ENCODE measurements at places on chromosomes 12 and 14.

DNA sequence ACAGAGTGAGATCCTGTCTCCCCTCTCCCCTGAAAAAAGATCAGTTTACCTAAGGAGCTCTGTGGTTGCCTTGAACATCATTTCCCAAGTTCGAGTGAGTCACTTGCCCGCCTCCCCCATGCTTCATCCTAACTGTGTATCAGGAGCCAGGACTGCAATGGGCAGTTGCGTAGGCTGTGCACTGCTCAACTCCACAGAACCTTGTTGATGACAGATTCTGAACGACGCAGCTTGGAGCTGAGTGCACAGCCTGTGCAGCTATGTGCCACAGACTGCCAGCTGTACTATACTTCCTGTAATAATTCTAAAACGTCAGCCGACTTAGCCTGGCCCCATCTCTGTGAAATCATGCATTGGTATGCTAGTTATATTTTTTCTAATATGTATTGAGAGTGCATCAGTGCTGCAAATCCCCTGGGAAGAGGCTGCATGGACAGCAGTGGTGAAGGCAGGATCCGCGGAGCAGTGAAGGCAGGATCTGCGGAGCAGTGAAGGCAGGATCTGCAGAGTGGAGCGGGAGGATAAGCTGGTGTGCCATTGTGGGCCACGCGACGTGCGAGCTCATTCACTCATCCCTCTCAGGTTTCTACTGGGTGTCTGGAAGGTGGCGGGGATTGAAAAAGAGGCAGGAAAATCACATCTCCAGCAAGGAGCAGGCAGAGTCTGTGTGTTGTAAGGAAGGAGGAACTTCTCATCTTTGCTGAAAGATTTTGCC is 80.8 kb downstream of the GALNT9 start:
- peak; percentile 31 for DNase-seq

GRCh38 chr14:91356181-91356763 is 61.3 kb downstream of the CCDC88C start:
- no peak for DNase-seq

DNA sequence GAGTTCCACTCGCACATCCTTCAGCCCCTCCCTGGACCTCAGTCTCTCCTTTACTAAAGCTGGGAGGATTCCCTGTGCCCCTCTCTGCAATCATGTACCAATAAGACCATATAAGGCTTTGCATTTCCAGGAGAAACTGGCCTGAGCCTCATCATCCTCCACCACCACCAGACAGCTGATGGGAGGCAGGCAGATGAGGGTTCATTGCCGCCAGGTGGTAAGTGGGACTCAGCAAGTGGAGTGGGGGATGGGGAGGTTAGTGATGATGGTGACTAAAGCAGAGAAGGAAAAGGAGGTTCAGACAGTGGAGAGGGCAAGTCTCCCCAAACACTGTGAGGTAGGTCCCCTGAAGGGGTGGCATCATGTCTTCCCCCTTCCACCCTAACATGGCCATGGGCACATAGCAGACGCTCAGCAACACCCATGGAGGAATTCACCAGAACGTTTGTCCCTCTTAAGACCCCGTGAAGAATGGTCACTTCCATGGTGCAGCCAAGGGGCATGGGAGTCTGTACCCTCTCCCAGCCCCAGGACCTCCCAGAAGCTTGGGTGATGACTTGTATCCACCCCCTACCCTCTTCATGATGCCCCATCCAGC is 4.5 kb upstream of the TNFRSF1A start:
- no peak for DNase-seq

- DNase-seq, result no peak
These were observed 95.1 kb downstream of the NT5DC3 start for GRCh38 chr12:103745962-103746361.

GRCh38 chr14:104647467-104648043 is 41.9 kb upstream of the INF2 start:
- no peak for DNase-seq

DNA sequence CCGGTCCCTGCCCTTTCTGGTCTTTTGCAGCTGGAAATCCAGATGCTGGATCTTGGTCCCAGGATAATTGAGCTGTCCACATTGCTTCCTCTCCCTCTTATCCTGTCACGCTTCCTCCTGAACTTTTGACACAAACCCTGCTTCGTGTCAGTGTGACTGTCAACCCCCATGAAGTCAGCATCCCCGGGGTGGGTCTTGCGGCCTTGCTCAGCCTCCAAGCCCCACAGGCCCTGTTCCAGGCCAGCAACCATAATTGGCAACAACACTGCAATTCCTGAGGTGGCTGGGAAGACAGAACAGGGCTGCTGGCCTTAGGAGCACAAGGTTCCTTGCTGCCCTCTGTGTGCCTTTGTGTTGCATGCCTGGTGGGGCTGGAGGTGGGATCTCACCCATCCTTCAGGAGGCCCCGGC is 74.9 kb downstream of the NTF3 start:
- no peak for DNase-seq

DNA sequence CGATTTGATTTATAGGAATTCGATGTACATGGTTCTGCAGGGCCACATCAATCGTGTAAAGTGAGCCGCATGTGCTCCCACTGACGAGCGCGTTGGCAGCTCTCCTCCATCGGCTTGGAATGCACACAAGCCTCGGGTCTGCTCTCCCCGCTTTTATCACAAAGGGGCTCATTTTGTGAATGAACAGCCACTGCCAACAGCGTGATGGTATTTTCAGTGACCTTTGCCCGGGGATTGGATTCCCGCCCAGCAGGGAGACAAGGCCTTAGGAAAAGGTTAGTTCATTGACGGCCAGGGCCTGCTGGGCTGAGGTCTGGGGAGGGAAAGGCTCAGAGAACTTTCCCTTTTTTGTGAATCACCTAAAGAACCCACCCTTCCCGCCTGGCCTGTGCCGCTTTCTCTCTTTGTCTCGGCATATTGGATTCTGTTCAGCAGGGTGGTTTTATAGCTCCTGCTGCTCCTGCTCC is 232.1 kb downstream of the MSRB3 start:
- DNase-seq, result no peak

GRCh38 chr14:20375471-20375870 is 32.0 kb downstream of the PARP2 start:
- no peak for DNase-seq

DNA sequence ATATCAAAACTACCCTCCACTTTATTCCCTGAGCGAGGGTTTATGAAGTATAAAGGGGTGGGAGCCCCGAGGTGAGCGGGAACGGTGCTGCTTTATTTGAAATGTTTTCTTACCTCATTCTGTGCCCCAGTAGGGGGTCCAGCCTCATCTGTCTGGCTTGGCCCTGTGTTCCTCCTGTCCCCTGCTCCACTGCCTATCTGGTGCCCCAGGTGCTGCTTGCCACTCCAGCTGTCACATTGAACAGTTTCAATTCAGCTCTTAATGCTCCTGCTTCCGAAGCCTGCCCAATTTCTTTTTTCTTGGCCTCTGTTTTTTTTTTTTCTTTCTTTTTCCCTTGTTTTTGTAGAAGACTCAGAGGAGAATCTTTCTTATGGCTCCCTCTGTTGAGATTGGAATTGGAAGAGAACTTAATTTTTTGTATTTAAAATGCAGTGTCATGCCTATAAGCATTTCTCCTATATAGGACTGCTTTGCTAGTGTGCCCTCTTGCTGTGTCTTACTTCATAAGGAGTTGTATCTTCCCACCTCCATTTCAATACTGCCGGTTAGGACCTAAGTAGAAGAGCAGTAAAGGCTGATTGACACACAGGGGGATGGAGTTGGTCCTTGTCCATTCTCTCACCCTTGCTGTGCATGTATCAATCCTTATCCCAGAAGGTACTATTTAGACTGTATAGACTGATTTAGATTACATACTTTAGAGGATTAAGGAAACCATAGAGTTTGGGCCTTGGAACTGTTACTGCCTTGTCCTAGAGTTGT is 2.3 kb downstream of the ATXN7L3B start:
- no peak for DNase-seq

- DNase-seq, result no peak
These were observed 132.8 kb upstream of the CRY1 start for GRCh38 chr12:107226126-107226525.

GRCh38 chr12:82034769-82035168 is 275.6 kb upstream of the PPFIA2 start:
- DNase-seq, result no peak

GRCh38 chr12:24467226-24467625 is 481.7 kb downstream of the BCAT1 start:
- no peak for DNase-seq

Data from hepatic stellate cell (primary cell).